ENCODE measurements at places on chromosomes 7 and 10. TPM values are rescaled to one million over a fixed set of nuclear protein-coding genes. Genes with fewer than 3 reads are reported as not detected.

The UNCX gene
- not detected for total RNA-seq

- DNase-seq: no peak
These were observed 241.9 kb downstream of the PLXDC2 start for GRCh38 chr10:20058135-20058534.

The WNT8B gene
- total RNA-seq: not detected

The PNLIP gene
- not detected for total RNA-seq

GRCh38 chr7:140017543-140017942 lies 45.2 kb downstream of the PARP12 start:
- no peak for DNase-seq

The CUBN gene
- 1.1 TPM for total RNA-seq

GRCh38 chr7:113775401-113775800 lies 143.4 kb downstream of the PPP1R3A start:
- DNase-seq: no peak

The BLNK gene
- total RNA-seq: 4.1 TPM

DNA sequence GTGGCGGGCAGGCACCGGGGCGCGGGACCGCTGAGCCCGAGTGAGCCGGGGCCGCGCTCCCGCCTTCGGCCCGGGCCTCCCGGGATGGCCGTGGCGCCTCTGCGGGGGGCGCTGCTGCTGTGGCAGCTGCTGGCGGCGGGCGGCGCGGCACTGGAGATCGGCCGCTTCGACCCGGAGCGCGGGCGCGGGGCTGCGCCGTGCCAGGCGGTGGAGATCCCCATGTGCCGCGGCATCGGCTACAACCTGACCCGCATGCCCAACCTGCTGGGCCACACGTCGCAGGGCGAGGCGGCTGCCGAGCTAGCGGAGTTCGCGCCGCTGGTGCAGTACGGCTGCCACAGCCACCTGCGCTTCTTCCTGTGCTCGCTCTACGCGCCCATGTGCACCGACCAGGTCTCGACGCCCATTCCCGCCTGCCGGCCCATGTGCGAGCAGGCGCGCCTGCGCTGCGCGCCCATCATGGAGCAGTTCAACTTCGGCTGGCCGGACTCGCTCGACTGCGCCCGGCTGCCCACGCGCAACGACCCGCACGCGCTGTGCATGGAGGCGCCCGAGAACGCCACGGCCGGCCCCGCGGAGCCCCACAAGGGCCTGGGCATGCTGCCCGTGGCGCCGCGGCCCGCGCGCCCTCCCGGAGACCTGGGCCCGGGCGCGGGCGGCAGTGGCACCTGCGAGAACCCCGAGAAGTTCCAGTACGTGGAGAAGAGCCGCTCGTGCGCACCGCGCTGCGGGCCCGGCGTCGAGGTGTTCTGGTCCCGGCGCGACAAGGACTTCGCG lies 534 bp downstream of the FZD9 start:
- DNase-seq: no peak

Data from posterior vena cava (tissue), 2 donors.